Retina (tissue), 1 donor: ENCODE measurements at places on chromosomes 16 and 17.

- no peak for DNase-seq
Measured at GRCh38 chr16:13390093-13390985, 488.9 kb downstream of the SHISA9 start.

DNA sequence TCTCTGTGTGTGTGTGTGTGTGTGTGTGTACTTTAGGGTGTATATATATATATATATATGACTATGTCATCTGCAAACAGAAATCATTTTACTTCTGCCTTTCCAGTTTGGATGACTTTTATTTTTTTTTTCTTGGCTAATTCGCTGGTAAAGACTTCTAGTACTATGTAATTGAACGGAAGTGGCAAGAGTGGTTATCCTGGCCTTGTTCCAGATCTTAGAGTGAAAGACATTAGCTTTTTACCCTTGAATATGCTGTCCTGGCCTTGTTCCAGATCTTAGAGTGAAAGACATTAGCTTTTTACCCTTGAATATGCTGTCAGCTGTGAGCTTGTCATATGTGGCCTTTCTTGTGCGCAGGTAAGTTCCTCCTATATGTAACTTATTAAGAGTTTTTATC is 72.7 kb upstream of the MYOCD start:
- no peak for DNase-seq

DNA sequence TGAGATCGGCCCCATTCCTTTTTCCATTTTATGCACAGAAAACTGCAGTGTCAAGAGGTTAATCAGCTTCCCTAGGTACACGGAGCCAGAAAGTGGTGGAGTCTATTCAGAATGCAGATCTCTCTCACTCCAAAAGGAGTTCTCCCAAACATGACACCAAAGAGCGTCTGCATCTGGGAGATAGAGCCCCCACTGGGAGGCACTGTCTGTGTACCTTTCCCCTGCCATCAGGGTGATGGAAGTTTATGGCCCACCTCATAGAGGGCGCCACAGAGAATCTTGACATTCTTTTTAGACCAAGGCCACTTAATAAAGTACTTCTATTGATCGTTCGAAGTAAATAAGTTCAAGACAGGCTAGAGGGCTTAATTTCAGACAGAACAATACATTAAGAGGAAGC is 493.7 kb upstream of the ERCC4 start:
- DNase-seq = no peak

- no peak for DNase-seq
Measured at GRCh38 chr17:70239391-70239826, 70.1 kb downstream of the KCNJ2 start.

DNA sequence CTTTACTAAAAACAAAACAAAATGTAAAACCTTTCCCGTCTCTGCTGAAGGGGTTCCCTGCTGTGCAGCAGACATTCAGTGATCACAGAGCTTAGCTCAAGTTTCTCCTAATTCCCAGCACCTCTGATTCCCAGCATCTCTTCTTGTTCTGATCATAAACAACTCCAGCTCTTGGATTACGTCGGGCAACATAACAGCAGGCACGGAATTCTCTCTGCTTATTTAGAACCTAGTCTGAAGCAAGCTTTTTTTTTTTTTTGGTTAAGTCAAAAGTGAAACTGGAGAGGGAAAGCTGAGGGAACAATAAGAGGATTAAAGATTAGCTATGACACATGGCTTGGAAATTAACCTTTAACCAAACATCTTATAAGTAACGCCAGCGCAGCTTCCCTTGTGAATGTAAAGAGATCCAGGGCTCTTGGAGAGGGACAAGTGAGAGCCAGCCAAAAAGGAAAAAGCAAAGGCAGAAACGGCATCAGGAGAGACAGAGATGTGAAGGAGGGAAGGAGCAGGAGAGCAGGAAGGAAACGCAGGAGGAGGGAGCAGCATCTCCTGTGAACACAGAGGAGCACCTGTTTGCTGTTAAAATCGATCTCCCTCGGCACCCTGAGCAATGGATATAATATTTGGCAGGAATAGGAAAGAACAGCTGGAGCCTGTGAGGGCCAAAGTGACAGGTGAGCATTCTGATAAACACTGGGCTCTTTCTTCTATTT is at the start of gene BCO1:
BCO1 (plus strand) TSS at position 394 of the 716 bp plus-strand sequence; CDS start at position 614, 220 bp downstream.
- DNase-seq = peak; percentile 46

DNA sequence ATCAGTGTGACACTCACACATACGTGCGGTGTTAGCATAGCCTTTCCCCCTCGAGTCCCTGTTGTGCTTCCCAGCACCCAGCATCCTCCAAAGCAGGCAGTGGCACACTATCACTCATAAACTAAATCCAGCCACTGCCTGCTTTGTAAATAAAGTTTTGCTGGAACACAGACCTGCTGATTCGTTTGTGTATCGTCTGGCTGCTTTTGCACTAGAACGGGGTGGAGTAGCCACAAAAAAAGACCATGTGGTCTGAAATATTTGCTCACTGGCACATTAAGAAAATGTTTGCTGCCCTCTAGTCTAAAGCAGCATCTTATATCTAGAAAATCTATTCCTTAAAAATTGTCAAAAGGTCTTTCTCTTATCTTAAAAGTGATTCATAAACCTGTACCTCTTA is 341.2 kb upstream of the ZFHX3 start:
- no peak for DNase-seq

DNA sequence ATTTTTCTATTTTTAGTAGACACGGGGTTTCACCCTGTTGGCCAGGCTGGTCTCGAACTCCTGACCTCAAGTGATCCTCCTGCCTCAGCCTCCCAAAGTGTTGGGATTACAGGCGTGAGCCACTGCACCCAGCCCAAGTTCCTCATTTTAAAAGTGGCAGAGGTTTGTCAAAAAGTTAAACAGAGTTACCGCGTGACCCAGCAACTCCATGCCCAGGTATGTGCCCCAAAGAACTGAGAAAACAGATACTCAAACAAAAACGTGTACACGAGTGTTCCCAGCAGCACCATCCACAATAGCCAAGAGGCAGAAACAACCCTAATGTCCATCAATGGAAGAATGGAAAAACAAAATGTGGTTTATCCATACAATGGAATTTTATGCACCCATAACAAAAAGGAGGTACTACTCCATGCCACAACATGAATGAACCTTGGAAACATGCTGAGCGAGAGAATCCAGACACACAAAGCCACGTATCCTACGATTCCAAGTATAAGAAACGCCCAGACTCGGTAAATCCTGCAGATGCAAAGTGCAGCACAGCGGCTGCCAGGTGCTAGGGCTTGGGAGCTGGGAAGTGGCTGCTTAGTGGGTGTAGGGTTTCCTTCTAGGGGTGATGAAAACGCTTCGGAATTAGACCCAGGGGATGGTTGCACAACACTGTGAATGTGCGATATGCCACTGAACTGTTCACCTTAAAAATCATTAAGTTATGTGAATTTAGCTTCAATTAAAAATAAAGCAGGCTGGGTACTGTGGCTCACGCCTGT is 24.8 kb downstream of the ADCY9 start:
- no peak for DNase-seq

DNA sequence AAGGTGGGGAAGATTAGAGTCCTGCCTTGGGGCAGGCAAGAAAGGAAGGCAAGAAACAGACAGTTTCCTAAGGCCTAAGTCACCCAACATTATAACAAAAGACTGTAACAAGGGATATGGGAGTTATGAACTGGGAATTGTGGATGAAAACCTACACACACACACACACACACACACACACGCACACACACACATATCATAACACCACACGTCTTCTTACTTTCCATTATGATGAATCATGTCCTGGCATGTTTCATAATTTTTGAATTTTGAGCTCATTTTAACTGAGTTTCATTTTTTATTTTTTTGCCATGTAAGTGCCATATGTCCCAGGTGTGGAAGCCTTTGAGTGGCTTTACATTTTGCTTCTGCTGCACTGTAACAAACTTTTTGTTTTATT is 29.9 kb downstream of the HS3ST2 start:
- DNase-seq = no peak

GRCh38 chr17:7882629-7883028 is 6.0 kb upstream of the CHD3 start:
- DNase-seq = no peak

GRCh38 chr17:75898791-75899190 is 2.0 kb upstream of the TRIM65 start:
- no peak for DNase-seq

GRCh38 chr16:87554754-87555427 is 47.4 kb upstream of the JPH3 start:
- no peak for DNase-seq

GRCh38 chr16:49545741-49546448 is 172.3 kb downstream of the C16orf78 start:
- DNase-seq = no peak

DNA sequence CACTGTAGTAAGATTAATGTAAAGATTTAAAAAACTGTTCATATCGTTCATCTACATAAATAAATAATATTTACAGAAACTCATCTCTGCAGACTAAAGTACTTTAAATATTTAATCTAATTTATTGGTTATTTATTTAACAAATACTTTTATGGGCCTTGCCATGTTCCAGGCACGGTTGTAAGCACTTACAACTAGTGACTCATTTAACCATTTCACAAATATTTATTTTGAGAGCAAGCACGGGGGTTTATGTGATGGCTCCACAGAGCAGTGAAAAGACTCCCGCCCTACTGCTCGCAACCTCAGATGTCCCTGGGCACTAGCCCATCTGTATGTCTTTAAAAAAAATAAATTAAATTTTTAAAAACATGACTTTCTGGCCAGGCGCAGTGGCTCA is 575.9 kb downstream of the WWOX start:
- no peak for DNase-seq

- DNase-seq = no peak
Measured at GRCh38 chr17:70947636-70948565, 778.6 kb downstream of the KCNJ2 start.

DNA sequence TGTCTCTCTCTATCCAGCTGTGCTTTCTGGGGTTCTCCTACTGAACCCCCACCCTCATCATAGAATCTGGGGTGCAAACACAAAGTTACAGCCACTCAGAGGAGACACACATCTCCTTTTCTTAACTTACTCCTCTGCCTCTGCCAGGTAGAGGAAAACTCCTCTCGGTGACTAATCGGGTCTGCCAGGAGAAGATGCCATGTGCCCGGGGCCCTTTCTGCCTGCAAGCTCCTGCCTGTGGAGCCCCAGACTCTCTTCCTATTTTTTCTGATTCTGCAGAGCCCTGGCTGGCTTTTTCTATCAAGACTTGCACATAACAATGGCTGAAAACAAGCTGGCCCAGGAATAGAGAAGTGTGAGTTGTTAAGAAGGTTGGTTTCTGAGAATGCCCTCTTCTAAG is 10.4 kb downstream of the SLC6A4 start:
- no peak for DNase-seq

DNA sequence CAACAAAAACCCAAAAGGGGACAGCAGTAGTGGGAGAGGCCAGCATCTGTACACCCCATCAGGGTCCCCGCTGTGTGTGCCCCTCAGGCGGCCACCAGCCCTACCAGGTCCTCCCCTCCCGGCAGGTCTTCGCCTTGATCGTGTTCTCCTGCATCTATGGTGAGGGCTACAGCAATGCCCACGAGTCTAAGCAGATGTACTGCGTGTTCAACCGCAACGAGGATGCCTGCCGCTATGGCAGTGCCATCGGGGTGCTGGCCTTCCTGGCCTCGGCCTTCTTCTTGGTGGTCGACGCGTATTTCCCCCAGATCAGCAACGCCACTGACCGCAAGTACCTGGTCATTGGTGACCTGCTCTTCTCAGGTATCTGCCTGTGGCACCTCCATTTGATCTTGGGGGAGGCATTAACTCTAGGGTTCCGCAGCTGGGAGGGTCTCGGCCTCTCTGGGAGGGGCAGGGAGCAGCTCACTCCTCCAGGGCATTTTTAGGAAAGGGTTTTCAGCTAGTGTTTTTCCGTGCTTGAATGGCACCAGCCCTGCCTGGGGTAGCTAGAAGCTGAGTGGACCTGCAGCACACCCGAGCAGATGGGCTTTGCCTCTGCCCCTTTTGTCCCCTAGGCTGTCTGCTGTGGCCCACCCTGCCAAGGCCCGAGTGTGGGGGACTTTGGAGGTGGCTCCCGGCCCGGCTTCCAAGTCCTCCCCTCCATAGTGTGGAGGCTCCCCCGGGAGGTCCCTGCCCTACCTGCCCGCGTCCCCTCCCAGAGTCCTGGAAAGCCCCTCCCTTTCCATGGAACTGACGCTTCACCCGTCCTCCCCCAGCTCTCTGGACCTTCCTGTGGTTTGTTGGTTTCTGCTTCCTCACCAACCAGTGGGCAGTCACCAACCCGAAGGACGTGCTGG is 2.6 kb downstream of the SYNGR2 start:
- no peak for DNase-seq

- no peak for DNase-seq
Measured at GRCh38 chr17:4772235-4772613, 538 bp downstream of the TM4SF5 start.

DNA sequence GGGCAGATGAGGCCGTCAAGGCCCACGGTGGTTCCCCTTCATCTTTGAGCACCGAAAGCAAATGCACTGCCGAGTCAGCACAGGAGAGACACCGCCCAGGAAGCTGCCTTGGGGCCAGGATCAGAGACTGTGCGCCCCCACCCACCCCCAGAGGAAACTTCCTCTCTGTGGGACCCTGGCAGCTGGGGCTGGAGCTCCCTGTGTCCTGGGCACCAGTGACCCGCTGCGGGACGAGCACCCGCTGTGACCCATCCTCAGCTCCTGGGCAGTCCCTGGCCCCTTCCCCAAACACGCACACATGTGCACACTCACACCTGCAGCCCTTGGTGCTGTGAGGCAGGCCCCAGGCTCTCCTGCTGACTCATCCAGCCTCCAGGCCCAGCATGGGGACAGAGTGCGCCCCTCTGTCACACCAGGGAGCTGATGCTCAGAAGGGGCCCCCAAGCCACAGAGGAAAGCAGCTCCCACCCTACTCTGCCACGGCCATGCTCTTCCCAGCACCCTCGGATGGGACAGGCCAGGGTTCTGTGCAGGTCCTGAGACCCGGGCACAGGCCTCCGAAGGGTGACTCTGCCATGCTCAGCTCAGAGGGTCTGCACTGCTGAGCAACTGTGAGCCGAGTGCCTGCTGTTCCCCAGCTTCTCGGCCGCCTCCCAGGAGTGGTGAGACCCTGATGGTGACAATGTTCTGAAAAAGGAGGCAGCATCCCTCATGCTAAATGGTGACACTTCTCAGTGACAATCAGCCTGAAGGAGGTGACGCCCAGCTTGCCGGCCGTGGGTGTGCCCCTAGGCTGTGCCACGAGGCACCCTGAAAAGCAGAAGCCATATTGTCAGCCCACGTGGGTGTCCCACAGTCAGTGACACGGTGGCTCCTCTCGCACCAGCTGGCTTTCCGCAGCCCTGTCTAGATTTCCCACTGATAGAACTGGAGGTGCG is 3.6 kb downstream of the PIEZO1 start:
- no peak for DNase-seq

GRCh38 chr16:2739625-2740430 is 12.6 kb upstream of the SRRM2 start:
- no peak for DNase-seq
